AG10803 (cell line): ENCODE measurements at places on chromosomes 12 and 14.

GRCh38 chr12:70732287-70732686 is 95.1 kb upstream of the PTPRB start:
- no peak for DNase-seq

DNA sequence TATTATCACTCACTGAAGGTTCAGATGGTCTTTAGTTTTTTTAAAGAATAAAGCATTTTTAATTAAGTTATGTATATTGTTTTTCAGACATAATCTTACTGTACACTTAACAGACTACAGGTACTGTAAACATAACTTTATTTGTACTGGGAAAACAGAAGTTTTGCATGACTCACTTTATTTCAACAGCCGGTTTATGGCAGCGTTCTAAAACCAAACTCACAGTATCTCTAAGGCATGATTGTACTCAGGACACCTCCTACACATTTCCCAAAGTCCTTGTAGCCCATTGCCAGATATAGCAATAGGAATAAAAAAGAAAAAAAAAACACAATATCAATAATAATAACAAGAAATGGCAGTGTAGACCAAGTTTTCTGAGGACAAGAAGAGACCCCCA is 1341.4 kb downstream of the FSCB start:
- DNase-seq: no peak

DNA sequence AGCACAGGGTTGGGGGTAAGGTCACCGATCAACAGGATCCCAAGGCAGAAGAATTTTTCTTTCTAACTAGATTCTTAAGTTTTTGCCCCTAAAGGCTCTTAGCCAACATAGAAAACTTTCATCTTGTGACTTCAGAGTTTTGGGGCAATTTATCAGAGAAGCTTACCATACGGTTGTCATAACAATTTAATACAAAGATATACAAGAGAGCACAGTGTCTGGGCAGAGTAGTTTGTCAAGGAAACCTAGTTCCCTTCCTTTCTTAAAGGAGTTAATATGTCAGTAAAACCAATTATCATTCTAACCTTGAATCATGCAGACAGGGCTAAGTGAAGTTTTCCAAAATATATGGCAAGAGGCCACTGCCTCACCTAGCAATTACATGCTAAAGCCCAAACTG is 18.4 kb downstream of the NR2C1 start:
- no peak for DNase-seq

- no peak for DNase-seq
Observed at GRCh38 chr12:117053050-117053400, 46.2 kb downstream of the TESC start.

DNA sequence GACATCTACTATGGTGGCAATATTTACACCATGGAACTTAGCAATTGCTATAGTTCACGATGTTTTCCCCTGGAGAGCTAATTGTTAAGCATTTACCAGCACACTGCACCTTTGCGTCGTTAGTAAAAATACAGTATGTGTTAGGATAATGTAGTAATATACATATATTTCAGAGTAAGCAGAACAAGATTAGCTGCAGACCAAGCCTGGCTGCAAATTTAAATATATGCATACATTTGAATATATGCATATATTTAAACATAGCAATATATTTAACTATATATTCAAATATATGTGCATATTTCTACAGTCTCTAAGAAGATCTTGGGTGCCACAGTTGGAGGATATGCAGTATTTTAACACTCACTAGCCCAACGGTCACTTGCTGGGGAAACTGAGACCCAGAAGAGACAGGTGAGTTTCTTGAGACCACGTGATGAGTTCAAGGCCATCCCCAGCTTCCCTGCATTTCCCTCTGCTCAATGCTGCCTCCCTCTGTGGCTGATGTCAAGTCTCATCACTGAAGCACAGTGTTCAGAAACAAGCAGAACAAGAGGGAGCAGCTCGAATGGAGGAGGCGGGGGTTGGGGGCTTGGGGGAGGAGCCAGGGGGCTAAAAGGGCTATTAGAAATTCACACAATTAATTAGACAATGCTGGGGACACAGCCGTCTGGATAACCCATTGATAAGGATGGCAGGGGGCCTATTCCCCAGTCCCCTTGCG is 708.0 kb downstream of the MED13L start:
- no peak for DNase-seq

GRCh38 chr12:19700969-19701368 is 261.7 kb downstream of the AEBP2 start:
- no peak for DNase-seq

DNA sequence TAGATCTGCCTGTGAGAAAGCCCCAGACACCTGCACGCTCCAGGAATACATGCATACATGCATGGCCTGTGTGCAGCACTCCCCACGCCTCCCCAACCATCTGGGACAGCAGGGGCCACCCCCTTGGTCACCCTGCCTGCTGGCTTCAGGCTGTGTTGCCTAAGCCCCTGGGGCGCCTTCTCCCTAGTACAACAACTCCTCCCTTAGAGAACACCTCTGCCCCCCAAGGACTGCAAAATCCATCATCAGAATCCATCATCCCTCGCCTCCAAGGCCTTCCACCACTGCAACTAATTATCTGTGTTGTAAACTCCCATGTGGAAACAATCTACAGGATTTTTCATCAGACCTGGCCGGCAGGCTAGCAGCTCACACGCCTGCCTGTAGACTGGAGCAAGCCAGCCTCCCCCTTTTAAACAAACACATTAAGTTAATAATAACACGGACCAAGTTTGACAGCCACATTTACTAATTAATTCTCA is 36.8 kb downstream of the ZFP36L1 start:
- peak; percentile 80 for DNase-seq

DNA sequence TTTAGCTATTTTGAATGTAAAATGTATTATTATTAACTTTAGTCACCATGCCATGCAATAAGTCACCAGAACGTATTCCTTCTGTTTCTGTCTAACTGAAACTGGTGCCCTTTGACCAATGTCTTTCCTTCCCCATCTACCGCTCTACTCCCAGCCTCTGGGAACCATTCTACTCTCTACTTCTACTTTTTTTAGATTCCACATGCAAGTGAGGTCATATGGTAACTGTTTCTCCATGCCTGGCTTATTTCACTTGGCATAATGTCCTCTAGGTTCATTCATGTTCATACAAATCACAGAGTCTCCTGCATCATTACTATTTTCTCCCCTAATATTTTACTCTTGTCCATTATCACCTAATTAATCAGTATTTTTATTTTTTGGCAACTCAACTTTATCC is 160.1 kb downstream of the TMX1 start:
- DNase-seq: peak; percentile 23

GRCh38 chr12:92505254-92506231 is 197.2 kb upstream of the PLEKHG7 start:
- peak; percentile 24 for DNase-seq

DNA sequence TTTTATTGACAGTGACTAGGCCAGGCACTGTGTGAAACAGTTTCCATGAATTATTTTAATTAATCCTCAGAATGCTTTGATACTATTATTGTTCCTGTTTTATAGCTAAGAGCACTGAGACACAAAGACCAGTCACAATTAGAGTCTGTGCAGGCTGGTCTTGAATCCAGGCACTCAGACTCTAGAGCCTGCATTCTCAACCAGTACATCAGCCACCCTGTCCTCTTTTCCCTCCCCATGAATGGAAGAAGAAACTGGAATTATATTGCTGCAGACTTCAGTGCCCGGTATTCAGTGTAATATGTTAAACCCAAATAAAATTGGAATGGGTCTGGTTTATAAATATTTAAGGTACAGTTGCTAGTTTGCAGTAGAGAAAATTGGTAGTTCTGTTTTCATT is 303.0 kb upstream of the RGS6 start:
- DNase-seq: no peak

- peak; percentile 85 for DNase-seq
Observed at GRCh38 chr14:67934087-67934486, 114.5 kb downstream of the RAD51B start.

DNA sequence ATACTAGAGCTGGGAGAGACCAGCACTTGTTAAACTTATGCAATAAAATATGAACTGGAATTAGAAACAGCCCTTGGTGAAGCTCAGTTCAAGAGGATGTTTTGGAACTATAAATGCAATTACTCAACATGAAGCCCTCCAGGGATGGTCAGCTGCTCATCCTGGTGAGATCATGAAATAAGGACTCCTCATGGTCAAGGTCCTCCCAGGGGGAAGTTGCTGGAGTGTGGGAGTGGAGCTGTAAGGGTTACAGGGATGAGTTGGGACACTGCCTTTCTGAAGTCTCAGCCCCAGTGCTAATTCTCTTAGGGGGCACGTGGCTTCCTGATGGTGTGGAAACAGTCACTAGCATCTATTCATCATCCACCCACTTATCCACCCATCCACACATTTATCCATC is 301.7 kb upstream of the SFSWAP start:
- DNase-seq: no peak

GRCh38 chr14:89481196-89481595 is 64.2 kb upstream of the FOXN3 start:
- peak; percentile 4 for DNase-seq

- DNase-seq: no peak
Observed at GRCh38 chr14:36301159-36301558, 19.3 kb downstream of the MBIP start.

DNA sequence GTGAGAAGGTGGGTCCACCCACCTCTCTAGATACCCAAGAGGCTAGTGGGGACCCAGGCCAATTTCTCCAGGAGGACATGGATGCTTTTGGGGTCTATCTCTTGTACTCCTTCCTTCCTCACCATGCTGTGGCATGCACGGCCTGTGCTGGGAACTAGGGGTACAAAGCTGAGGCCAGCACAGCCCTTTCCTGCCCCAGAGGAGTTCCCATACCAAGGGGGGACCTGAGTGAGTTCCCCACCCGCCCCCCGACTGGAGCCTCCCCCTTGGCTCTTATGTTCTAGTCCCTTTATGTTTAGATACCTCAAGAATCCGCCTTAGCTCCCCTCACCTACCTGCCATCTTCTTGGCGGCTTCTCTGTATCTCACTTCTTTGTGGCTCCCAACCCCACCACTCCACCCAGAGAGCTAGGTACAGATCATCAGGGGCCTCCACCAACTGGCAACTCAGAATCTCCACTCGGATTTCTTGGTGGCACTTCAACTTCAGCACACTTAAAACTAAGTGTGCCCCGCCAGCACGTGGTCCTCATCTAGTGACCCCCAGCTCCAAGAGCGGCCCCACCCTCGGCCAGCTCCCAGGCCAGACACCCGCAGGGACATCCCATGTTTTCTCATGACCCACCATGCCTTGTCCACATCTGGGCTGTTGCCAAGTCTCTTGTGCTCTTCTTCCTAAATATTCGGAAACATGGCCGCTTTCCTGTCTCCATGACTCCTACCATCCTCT is 115.2 kb upstream of the RTL1 start:
- DNase-seq: no peak

- peak; percentile 16 for DNase-seq
Observed at GRCh38 chr12:12070674-12071656, at the start of gene BCL2L14. Gene BCL2L14 (plus strand): TSS chr12:12070939. CDS start chr12:12079306, 8,367 bp downstream.

- DNase-seq: no peak
Observed at GRCh38 chr14:91413547-91414474, 3.8 kb downstream of the CCDC88C start.

- peak; percentile 67 for DNase-seq
Observed at GRCh38 chr14:23174296-23175184, 8.9 kb downstream of the SLC7A8 start.

DNA sequence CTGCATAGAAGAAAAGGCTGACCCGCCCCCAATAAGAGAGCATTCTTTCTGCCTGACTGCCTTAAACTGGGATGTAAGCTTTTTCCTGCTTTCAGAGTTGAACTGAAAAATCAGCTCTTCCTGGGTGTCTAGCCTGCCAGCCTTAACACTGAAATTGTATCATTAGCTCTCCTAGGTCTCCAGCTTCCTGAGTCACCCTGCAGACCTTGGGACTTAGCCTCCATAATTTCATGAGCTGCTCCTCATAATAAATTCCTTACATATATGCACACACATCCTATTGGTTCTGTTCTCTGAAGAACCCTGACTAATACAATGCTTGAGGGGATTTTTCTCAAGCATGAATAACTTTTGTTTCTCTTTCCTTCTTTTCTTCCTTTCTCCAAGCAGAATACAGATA is 76.4 kb upstream of the FAR2 start:
- no peak for DNase-seq

DNA sequence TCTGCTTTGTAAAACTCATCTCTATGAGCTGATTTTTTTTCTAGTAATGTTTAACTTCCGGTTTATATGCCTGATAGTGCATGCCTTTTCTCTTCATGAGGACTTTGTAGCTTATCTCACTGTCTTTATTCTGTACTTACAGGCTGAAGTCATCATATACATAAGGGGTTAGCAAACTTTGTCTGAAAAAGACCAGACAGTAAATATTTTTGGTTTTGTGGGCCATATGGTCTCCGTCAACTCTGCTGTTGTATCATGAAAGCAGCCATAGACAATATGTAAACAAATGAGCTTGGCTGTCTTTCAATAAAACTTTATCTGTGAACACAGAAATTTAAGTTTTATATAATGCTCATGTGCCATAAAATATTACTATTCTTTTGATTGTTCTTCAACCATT is 172.1 kb downstream of the GXYLT1 start:
- no peak for DNase-seq

GRCh38 chr12:67534046-67534445 is 114.5 kb upstream of the DYRK2 start:
- DNase-seq: no peak

DNA sequence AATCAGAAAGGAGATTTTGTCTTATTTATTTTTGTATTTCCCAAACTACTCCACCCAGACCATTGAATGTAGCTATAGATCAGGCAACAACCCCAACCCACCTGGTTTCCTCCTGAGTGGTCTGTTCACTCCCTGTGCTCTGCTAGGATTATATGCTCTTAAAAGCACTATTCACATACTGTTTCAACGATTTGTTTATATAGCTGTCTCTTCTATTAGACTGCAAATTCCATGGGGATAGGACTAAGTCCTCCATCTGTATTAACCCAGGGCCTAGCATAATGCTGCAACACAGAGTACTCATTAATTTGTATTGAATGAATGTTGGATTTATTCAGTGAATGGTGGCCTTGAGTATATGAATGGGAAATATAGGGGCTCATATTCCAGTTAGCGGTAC is 307.6 kb downstream of the RAD51B start:
- no peak for DNase-seq

- DNase-seq: no peak
Observed at GRCh38 chr12:3837049-3837448, 36.1 kb downstream of the PARP11 start.

DNA sequence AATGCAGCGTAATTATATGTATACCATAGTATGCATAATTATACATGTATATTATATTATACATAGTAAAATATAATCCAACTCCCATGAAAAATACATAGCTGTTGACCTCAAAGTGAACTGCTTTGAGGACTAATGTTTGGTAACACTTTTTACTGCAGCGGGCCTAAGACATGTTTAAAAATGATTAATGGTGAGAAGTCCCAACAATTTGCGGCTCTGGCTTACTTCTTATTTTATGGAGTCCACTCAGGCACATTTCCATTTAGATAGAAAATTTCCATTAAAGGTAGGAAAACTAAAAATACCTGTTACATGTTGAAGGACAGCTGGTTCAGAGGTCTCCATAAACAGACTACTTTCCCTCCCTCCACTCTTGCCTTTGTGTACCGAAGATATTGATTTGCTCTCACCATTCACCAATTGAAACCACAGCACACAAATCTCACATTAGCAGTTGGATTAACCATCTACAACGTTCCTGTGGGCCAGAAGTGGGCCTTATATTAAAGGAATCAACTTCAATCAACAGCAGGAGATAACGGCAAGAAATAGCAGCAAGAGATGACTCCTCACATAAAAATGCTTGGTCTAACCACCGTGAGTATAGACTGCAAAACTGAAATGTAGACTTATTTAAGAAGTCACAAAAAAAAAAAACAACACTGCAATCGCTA is 14.1 kb upstream of the NT5DC3 start:
- peak; percentile 47 for DNase-seq
